ENCODE measurements at places on chromosomes 2 and 18.

DNA sequence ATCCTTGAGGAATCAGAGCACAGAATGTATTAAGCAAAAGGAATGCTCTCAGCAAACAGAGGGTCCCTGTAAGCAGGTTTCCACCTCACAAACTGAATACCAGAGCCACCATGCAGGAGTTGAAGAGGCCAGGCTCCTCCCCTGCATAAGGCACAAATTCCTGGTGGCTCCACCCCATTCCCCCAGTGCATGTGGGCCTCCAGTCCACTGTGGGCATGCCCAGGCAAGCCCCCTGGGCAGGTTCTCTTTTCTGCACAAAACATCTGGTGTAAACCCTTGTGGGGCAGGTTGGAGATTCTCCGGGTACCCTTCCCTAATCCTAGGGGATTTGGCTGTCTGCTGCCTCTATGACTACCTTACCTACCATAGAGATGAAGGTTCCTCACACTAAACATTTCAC lies 166.5 kb downstream of the PTPRM start:
- DNase-seq: no peak

DNA sequence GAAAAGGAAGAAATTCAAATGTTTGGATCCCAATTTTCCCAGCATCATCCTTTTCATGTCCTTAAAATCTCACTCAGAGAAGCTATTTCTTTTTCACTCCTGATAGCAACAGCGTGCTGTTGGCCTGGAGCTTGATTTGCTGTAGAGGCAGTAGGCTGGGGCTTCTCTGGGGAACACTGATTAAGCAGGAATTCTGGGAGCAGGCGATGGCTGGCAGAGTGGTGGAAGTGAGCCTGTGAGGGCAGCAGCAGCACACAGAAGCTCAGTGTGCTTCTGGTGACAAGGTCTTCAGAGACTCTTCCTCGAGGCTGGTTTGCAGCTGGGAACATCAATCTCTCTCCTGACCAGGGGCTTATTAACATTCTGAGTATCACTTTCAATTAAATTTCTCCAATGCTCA lies 284.6 kb downstream of the DPP10 start:
- no peak for DNase-seq

- DNase-seq: no peak
These were observed 15.4 kb upstream of the ACYP2 start for GRCh38 chr2:54099829-54100585.

GRCh38 chr2:23545811-23546210 lies 160.8 kb downstream of the KLHL29 start:
- no peak for DNase-seq

- no peak for DNase-seq
These were observed 112.3 kb downstream of the RNF144A start for GRCh38 chr2:7029291-7030059.

- DNase-seq: no peak
These were observed 380.6 kb downstream of the TSN start for GRCh38 chr2:122136056-122136455.

- no peak for DNase-seq
These were observed 494.2 kb downstream of the TSN start for GRCh38 chr2:122249673-122250072.

- DNase-seq: no peak
These were observed 55.1 kb upstream of the ZNF397 start for GRCh38 chr18:35185771-35186170.

DNA sequence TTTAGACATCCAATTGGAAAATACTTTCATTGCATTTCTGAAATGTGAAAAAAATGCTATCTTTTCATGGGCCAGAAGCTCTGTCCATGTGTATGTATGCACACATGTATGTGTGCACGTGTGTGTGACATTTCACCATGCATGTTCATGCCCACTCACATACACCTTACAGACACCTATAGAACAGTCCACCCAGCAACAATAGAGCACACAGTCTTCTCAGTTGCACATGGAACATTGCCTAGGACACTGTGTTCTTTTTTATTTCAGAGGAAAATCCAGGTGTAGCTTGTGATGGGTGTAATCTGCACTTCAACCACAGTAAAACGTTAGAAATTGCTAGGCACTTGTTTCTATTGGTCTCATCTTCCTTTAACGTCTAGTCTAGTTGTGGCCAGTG lies 114.8 kb upstream of the RGPD4 start:
- DNase-seq: no peak

GRCh38 chr2:213175673-213176247 lies 24.3 kb upstream of the IKZF2 start:
- no peak for DNase-seq

DNA sequence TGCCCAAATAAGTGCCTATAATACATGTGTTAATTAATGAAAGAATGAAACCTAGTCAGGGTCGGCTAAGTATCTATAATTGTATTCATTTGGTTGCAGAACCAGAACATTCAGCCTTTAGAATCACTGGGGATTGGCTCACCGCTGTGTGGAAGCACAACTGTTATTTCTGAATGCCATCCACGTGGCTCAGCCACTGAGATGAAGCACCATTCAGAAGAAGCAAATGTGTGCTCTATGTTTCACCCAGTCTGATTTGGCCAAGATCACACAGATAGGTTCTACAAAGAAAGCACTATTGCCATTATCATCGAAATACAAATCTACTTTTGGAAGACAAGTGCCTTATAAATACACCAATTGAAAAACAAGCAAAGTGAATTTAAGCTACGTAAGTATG lies 30.6 kb upstream of the SPOPL start:
- no peak for DNase-seq

- DNase-seq: no peak
These were observed 41.3 kb downstream of the BCL2L11 start for GRCh38 chr2:111161971-111162370.

GRCh38 chr2:47109007-47109375 lies 46.1 kb downstream of the STPG4 start:
- no peak for DNase-seq

- no peak for DNase-seq
These were observed 1284.1 kb upstream of the GYPC start for GRCh38 chr2:125371867-125372266.

DNA sequence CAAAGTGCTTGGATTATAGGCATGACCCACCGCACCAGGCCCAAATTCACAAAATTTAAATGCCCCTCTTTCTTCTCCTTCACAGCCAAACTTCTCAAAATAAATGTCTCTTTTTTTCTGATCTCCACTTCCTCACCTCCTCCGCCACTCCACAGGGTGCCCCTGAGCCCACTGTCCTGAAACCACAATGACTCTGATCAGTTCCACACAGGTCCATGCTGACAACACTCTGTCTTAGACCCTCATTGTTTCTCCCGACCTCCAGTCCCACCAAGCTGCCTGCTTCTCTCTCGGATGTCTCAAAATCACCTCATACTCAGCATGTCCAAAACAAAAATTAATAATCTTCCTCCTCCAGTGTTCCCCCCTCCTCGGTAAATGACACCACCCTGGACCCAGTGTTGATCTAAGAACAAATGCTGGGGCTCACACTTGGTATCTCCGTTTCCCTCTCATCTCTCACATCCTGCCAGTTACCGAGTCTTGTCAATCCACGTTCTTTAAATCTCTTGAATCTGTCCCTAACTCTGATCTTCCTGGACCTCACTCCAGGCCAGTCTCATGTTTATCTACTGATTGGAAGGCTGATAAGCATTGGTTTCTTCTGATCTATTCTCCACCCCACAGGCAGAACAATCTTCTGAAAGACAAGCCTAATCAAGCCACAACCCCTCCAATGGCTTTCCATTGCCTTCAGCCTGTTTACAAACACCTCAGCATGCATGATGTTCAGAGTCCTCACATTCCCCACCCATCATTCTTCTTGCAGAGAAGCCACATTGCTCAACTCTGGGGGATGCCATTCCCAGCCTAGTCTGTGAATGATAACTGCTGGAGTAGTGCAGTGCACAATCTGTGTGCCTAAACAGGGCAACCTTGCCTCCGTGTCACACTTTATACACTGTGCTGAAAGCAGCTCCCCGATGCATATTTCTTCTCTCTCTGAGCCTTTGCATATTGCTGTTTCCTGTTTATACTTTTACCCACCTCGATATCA lies 12.4 kb upstream of the ANKRD44 start:
- no peak for DNase-seq

DNA sequence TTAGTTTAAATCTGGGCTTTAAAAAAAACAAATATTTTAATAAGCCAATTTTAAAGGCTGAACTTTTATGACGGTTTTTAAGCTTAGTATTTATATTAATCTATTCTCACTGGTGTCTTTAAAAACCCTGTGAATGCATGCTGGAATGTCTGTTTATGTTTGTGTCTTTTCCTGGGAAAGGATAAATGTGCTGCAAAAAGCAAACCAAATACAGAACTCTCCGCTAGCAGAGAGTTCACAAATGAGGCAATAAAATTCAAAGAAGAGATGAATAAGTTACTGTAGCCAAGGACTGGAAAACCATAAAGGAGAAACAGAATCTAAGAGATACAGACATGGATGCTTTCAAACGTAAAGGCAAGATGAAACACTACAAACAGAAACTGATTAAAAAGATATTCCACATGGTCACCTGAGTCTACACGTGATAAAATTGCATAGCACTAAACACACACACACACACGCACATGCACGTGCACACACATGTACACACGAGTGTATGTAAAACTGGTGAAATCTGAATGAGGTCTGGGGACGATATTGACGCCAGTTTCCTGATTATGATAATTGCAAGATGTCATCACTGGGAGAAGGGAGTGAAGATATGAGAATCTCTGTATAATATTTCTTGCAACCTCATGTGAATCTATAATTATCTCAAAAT lies 4.5 kb downstream of the TWIST2 start:
- no peak for DNase-seq

GRCh38 chr2:221969087-221969829 lies 329.5 kb downstream of the PAX3 start:
- no peak for DNase-seq

GRCh38 chr18:25121442-25121841 lies 230.5 kb downstream of the ZNF521 start:
- no peak for DNase-seq

- DNase-seq: no peak
These were observed 50.4 kb downstream of the CTAGE1 start for GRCh38 chr18:22367303-22367702.

DNA sequence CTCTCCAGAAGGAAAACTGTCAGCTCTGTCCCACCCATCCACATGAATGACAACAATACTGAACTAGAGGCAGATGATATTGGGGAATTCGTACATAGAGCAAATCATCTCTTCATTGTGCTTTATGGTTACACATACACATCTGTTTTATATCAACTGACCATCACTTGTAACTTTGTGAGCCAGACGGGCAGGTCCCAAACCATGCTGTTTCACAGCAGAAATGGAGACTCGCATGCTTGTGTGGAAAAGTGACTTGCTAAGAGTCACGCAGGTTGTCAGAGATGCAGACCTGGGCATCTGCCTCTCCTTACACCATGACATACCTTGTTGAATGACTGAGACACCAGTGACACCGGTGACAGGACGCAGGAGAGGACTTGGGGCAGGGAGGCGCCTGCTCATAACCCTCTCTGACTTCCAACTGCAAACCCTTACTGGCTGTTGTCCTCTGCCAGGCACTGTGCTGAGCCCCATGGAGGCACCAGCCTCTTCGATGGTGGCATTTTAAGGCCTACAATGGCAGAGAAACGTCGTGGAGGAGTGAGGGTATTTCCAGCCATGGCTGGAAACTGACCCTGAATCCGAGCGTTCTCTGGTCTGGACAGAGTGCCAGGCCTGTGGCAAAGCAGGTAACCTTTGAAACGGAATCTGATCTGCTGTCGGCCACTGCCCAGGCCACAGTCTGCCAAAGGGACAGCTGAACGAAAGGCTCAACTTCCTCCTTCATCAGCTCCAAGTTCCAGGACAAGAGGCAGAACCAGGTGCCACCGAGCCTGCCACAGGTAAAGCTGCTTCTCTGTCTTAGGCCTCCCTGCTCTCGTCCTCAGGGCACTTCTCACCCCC lies 26.9 kb upstream of the ROCK2 start:
- no peak for DNase-seq

DNA sequence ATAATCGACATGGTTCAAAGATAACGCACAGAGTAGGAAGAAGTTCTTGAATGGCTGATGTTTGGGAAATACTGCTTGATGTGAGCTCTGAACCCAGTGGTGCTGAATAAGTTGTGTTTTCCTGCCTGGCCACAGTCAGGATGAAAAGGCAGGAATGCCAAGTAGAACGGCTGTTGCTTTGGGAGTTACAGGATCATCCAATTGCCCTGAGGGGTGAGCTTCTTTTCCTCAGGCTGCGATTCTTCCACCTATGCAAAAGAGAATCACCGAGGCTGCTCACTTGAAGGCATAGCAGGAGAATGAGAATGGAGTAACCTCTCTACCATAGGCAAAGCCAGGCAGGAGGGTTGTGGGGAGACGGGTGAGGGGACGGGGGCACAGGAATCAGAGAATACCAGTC lies 14.4 kb upstream of the IGFBP2 start:
- DNase-seq: no peak

GRCh38 chr2:181677912-181678586 lies 2.3 kb downstream of the NEUROD1 start:
- no peak for DNase-seq

GRCh38 chr2:8526403-8526696 lies 155.5 kb upstream of the ID2 start:
- DNase-seq: no peak

DNA sequence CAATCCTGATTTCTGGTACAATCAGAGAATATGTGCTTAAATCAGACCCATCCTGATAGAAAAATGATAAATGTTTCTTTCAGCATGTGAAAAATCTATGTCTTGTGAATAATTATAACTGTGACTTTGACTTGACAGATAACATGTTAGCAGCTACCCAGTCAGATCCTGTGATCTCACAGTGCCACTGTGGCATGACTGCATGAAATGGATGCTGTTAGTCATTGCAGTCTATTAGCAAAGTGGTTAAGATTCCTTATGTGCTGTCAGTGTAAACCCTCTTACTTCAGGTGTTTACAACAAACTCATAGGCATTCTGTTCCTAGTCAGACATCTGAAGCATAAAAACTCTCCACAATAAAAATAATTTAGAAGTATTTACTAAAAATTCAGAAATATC lies 244.6 kb upstream of the RND3 start:
- DNase-seq: no peak

GRCh38 chr18:74947875-74948274 lies 261.1 kb downstream of the PTGR3 start:
- DNase-seq: no peak

DNA sequence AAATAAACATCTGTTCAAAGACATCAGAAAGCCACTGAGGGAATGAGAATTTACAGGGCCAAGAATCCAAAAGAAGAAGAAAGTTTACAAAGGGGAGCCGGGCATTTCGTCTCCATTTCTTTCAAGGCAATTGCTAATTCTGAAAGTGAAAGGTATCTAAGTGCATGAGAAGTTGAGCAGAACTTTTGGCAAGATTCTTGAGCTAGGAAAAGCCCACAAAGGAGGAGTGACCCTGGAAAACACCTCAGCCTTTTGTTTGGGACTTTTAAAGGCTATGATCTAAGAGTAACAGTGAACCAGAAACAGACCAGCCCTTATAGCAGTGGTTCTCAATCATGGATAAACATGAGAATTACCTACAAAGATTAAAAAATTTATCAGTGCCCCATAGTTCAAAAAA lies 87.4 kb downstream of the MDH1 start:
- DNase-seq: no peak

- no peak for DNase-seq
These were observed 16.0 kb upstream of the RGPD4 start for GRCh38 chr2:107810734-107811133.
